Activated T-cell treated with anti-CD3 and anti-CD28 coated beads, Interleukin-2, amount 50 U/mL, for 1 hour (primary cell): ENCODE measurements at places on chromosomes 2 and 18.

GRCh38 chr2:43144263-43144662 is 82.1 kb downstream of the ZFP36L2 start:
- no peak for DNase-seq

GRCh38 chr2:172600557-172601008 is 44.7 kb downstream of the PDK1 start:
- no peak for DNase-seq

GRCh38 chr2:208531361-208531760 is 124.8 kb downstream of the PTH2R start:
- DNase-seq = no peak

GRCh38 chr2:230225486-230225885 is at the start of gene SP140:
SP140 (plus strand) TSS chr2:230225736; CDS start chr2:230225845, 109 bp downstream.
- peak; percentile 70 for DNase-seq

- DNase-seq = no peak
Observed at GRCh38 chr2:5798084-5798483, 105.9 kb downstream of the SOX11 start.

DNA sequence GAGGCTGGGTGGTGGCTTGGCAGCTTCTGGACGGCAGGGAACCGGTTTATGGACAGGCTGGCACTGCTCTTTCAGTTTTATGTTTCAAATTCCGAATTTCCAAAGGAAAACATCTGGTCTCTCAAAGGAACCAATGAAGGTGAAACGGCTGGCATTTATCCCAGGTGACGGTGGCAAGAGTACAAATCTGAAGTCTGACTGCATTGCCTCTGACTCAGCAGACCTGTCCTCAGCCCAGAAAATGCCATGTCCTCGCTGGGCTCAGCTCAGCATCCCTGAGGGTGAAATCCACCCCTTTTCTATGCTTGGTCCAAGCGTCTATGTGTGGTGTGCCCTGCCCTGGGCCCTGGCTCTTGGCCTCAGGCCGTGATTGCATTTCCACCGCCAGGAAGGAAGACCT is 38.1 kb downstream of the NAPG start:
- no peak for DNase-seq

GRCh38 chr2:65329525-65329924 is 101.9 kb downstream of the ACTR2 start:
- no peak for DNase-seq

DNA sequence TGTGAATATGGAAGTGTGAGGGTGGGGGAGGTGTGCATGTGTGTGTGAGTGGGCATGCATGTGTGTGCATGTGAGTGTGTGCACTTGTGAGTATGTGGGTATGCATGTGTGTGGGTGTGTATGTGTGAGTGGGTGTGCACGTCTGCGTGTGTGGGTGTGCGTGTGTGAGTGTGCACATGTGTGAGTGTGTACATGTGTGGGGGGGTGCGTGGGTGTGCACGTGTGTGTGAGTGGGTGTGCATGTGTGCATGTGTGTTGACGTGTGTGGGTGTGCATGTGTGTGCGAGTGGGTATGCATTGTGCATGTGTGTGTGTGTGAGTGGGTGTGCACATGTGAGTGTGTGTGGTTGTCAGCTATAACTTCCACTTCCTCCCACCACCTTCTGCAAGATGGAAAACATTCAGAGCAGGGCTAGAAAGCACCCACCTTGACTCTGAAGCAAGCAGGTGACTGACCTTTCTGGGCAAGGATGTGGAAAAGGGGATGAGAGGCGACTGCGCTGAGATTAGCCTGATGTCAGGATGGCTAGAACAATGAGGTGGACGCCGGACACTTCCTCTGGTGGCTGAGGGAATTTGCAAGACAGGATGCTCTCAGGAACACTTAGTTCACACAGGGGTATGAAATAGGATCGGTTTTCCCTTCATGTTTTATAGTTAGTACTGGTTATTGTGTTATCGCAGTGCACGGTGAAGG is 103.6 kb downstream of the ACKR3 start:
- DNase-seq = no peak

GRCh38 chr2:236972491-236973342 is 113.0 kb upstream of the COPS8 start:
- no peak for DNase-seq

- DNase-seq = no peak
Observed at GRCh38 chr2:74985978-74986609, 27.7 kb downstream of the POLE4 start.

DNA sequence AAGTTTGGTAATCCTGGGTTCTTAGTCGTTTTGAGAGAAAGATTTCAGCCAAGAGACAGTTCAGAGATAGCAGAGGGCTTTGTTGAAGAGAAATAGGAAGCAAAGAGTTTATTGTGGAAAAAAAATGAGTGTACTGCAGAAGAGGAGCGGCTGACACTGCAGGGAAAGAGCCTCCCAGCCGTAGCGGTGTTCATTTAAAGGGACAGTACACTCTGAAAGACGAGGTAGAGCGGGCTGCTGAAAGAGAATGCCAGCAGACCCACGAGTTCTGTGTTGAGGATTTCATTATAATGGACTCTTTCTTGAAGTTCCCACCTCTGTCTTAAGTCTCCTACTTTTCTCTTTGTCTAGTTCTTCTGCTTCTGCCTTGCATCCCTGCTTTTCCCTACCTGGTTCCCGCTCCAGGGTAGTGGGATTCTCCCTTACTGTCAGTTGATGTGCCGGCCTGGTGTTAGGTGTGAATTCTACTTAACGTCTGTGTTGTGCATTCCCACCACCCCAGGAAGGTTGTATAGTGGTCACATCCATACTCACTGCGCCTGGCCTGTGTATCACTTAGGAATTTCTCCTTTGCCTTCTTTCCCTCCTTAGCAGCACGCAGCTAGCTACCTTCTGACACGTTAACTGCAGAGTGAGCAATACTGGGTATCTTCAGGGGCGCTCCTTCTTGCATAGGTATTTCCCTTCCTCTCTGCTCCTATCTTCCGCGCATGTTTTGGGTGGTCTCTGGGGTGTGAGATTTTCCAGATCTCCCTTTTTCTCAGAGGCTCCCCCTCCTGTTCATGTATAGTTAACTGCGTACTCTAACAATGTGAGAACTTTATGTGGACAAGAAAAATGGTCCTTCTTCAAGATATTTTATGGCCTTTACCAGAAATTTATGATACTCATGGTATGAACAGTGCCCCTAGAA is 164.5 kb downstream of the PTH2R start:
- DNase-seq = no peak

- DNase-seq = no peak
Observed at GRCh38 chr2:26165403-26165802, 7.5 kb upstream of the GAREM2 start.

DNA sequence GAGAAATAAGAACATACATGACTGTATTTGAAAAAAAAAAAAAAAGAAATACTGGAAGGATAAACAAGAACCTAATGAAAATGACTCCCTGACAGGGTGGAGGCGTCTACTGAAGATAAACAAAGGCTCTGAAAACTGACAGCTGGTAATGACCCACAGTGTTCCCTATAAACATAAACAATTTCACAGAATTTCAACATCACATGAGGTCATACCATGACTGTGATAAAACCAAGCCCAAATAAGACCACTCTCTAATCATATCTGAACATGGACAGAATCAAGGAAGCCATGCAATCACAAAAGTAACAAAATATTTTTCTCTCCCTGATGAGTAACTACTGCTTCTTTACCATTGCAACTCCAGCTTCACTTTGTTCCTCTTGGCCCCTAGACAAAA is 159.3 kb downstream of the FAM124B start:
- DNase-seq = no peak

GRCh38 chr2:70922235-70923234 is 13.2 kb upstream of the ATP6V1B1 start:
- DNase-seq = no peak

DNA sequence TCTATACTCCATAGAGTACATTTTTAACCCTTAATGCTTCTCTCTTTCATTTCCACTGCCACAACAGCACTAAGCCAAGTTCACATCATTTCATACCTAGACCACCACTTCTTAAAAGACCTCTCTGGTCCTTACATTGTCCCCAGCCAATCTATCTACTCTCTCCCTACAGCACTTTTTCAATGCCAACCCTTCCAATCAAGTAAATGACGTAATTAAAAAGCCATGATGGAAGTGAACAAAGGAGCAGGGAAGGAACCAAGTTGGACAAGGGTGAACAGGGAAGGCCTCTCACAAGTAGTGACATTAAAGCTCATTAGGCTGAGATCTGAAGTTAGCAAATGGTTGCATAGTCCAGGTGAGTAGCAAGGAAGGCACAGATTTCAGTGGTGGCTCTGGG is 195.1 kb upstream of the CCDC150 start:
- no peak for DNase-seq

GRCh38 chr2:237441605-237442274 is 27.8 kb upstream of the COL6A3 start:
- peak; percentile 33 for DNase-seq

GRCh38 chr2:126244937-126245336 is 411.0 kb upstream of the GYPC start:
- no peak for DNase-seq

GRCh38 chr2:237529452-237530402 is 36.6 kb upstream of the PRLH start:
- no peak for DNase-seq

GRCh38 chr2:44668336-44668735 is 273.2 kb upstream of the SIX3 start:
- DNase-seq = no peak

DNA sequence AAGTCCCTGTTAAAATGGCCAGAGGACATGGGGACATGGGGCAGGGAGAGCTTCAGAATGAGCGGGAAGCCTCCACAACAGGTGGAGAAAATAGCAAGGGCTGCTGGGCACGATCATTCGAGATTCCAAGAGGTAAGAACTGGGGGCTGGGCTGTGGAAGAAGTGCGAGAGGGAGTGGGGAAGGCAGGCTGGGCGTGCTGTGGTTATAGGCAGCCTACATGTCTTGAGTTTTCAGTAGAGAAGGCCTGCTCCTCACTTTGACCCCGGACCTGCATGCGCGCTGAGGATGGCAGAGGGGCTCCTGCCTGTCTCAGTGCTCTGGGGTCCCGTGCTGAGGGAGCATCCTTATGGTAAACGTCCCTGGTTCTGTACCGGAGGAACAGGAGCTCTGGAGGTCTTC is 115.5 kb downstream of the AGAP1 start:
- DNase-seq = no peak

- DNase-seq = peak; percentile 80
Observed at GRCh38 chr2:71000780-71001591, 6.3 kb upstream of the TEX261 start.

DNA sequence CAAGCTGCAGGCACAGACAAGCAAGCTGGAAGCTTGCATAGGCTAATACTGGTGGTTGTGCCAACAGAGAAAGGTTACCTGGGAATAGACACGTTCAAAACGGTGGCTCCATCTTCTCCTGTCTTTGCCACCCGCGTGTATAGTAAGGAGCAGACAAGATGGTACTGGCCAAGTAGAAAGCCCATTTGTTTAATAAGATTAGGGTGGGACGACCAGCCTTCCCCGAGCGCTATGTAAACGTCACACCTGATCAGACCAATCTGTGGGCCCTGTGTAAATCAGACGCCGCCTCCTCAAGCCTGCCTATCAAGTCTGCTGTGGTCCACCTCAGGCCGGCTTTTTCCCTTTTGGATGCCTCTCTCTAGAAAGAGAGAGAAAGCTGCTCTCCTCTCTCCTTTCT is 189.2 kb downstream of the LAMA1 start:
- no peak for DNase-seq

DNA sequence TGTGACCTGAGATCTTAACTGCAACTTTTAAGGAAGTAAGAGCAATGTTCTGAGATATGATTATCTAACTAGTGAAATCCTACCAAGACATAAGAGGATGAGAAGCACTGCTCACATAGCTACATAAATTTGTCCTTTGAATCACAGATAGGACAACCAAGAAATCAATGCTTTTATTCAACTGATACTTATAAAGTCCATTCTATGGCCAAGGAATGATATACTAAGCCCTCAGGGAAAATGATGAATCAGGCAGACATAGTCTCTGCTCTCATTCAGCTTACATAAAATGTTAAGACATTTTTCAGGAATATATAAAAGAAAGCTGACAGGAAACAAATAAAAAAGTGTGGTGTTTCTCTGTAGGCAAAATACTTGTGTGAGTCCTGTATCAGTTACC is 39.1 kb downstream of the PGAP1 start:
- DNase-seq = no peak

DNA sequence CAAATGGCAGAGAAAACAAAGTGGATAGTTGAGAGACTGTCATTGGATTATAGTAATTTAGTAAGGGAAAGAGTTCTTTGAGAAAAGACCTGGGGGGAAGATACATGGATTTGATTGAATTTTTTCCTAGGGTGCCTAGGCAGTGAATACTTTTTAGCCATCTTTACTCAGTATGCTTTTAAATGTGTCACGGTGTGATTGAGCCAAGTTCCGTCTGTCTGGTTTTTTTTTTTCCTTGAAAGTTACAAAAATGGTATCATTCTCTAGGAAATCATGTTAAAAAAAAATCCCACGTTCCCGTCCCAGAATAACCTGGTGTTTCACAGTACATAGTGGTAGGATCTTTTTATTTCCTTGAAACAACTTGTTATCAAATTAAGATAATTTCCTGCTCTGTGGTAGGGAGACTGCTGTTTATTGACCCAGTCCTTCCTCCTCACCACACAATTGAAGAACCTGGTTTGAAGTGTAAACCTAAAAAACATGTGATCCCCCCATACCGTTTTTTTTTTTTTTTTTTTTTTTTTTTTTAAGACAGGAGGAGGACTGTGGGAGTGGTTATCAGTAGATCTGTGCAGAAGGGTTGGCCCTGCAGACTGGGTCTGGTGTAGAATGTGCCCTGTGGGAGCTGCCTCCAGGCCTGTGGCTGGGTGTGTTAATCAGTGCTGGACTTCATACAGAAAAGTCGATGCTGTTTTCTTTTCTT is 55.1 kb downstream of the DGKD start:
- no peak for DNase-seq

DNA sequence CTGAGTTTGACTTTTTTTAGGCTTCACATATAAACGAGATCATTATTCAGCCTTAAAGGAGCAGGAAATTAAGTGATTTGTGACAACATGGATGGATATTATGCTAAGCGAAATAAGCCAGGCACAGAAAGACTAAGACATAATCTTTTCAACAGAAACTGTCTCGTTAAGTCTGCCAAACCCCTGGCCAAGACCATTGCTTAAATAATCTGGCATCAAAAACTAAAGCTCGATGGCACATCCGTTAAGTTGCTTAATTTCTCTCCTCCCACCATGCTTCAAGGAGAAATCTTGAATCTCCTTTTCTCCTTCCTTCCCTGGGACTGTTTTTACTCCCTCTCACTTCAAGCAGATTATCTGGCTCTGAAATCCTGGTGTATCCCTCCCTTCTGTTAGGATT is 140.3 kb downstream of the GALNT14 start:
- no peak for DNase-seq

DNA sequence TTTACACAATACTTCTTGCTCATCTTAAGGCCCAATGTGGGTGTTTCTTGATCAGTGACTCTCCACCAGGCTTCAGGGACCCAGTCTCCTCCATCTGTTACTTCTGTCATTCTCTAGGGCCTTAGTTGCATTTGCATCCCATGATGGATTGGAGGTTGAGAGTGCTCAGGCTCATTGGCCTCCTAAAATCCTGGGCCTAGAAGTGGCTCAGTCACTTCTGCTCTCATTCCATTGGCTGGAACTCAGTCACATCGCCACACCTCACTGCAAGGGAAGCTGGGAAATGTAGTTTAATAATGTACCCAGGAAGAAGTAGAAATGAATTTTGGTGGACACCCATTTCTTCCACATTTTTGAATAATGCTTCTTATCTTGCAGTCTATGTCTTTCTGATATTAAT is 223.5 kb downstream of the HRH4 start:
- DNase-seq = no peak
